Esophagus squamous epithelium (tissue), 5 donors: ENCODE measurements at places on chromosomes 1 and 21.

GRCh38 chr1:10384219-10384618 is 14.6 kb upstream of the PGD start:
- peak overlapping the region; percentile 88 for H3K27ac ChIP-seq
- H3K4me3 ChIP-seq, result no peak overlapping the region
- no peaks in the 10 kb centered on the region for H3K36me3 ChIP-seq
- no peaks in the 10 kb centered on the region for H3K27me3 ChIP-seq

- H3K4me3 ChIP-seq, result no peak overlapping the region
- DNase-seq, result no peak
- H3K27me3 ChIP-seq, result no peaks in the 10 kb centered on the region
- H3K4me1 ChIP-seq, result no peaks in the 10 kb centered on the region
- no peaks in the 10 kb centered on the region for H3K36me3 ChIP-seq
These were observed 26.8 kb upstream of the PROX1 start for GRCh38 chr1:213960963-213961362.

DNA sequence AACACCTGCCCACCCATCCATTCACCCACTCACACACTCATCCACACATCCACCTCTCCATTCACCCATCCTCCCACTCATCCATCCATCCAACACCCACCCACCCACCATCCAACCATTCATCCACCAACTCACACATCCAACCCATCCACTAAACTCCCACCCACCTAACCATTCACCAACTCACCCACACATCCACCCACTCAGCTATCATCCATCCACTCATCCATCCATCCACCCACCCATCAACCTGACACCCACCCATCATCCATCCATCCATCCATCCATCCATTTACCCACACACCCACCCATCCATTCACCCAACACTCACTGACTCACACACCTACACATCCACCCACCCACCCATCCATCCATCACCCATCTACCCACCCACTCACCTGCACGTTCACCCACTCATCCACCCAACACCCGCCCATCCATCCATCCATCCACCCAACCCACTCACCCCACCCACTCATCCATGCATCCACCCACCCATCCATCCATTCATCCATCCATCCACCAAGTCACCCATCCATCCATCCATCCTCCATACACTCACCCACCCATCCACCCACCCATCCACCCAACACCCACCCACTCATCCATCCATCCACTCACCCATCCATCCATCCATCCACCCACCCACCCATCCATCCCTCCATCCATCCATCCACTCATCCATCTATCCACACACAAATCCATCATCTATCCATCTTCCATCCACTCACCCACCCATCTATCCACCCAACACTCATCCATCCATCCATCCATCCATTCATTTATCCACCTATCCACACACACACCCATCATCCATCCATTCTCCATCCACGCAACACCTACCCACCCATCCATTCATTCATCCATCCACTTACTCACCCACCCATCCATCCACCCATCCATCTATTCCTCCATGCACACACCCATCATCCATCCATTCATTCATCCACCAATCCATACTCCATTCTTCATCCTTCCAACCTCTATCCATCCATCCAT is 17.4 kb upstream of the PRDM16 start:
- no peaks in the 10 kb centered on the region for H3K27me3 ChIP-seq
- no peaks in the 10 kb centered on the region for H3K4me1 ChIP-seq
- H3K27ac ChIP-seq, result no peak overlapping the region
- DNase-seq, result no peak

GRCh38 chr21:41669533-41669830 is 97.4 kb downstream of the RIPK4 start:
- H3K27ac ChIP-seq, result peak overlapping the region; percentile 84
- peaks cover 40% of the 10 kb centered on the region for H3K4me1 ChIP-seq
- H3K36me3 ChIP-seq, result no peaks in the 10 kb centered on the region
- H3K27me3 ChIP-seq, result no peaks in the 10 kb centered on the region

GRCh38 chr21:36909901-36910561 is 56.4 kb downstream of the HLCS start:
- H3K4me3 ChIP-seq, result no peak overlapping the region
- no peaks in the 10 kb centered on the region for H3K27me3 ChIP-seq
- H3K27ac ChIP-seq, result peak overlapping the region; percentile 61
- H3K4me1 ChIP-seq, result no peaks in the 10 kb centered on the region
- no peak for DNase-seq

DNA sequence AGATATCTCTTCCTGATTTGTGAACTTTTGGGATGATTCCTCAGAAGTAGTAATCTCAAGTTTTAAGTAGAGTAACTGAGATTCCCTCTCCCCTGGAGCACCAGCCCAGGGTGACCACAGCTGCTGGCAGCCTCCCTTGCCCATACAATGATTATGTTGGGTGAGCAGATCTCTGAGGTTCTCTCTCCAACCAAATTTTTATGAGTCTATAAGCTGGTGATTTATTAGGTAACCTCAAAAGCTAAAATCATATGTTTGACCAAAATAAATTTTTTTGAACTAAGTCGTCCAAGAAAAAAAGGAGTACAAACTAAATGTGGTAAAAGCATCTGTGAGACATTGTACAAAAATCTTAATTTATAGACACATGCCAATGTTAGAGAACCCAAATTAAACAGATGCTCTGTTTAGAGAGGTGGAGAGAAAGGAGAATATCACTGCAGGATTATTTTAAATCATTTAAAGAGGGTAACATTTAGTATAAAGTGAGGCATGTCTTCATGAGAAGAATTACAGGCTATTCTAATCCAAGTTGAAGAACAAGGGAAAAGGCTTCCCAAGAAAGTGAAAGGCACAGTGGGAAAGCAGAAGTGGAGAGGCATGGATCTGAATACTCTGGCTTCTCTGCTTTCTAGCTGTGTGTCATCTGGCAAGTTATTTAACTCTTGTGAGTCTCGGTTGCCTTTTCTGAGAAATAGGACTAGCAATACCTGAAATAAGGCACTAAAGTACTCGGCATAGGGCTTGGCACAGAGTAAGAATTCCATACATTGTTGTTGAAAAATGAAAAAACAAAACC is 2.5 kb downstream of the AKNAD1 start:
- H3K4me1 ChIP-seq, result peaks cover 5% of the 10 kb centered on the region
- DNase-seq, result no peak
- no peak overlapping the region for H3K4me3 ChIP-seq
- H3K36me3 ChIP-seq, result no peaks in the 10 kb centered on the region
- no peaks in the 10 kb centered on the region for H3K27me3 ChIP-seq

DNA sequence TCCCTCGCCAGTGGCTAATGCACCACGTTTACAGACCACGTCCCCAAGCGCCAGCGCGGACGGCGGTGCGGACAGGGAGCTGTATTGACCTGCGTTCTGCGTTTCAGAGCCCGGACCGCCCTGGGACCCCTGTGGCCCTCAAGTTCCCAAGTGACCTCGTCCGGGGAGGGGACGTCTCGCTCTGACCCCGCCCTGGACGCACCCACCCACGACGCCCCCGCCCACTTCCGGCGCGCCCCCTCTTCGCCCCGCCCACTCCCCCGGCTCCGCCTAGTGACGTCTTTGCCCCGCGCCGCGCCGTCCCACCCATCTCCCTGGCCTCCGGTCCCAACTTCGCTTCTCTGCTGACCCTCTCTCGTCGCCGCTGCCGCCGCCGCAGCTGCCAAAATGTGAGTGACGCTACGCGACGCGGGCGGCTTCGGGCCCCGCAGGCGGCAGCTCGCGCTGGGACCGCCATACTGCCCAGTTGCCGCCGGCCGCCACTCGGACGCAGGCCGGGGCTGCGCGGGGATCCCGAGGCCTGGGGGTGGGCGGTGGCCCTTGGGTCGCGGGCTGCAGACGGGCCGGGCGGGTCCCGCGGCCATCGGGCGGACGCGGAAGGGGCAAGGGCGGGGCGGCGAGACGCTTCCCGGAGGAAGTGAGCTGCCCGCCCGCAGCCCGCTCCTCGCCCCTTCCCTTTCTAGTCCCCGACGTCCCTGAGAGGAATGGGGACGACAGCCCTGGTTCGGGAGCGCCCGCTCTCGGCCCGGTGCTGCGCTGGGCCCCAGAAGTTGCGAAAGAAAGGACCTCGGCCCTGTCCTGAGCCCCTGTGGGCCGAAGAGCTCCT is at the start of gene VAMP3:
TSS of gene VAMP3 (plus strand) at position 300 of the 826 bp plus-strand sequence. CDS start at position 388, 88 bp downstream.
- peak within 1 kb of the TSS; percentile 97 for H3K4me3 ChIP-seq
- no peaks in the 10 kb centered on the region for H3K36me3 ChIP-seq
- peak; percentile 39 for DNase-seq
- no peaks in the 10 kb centered on the region for H3K27me3 ChIP-seq
- peak within 1 kb of the TSS; percentile 98 for H3K27ac ChIP-seq

- no peaks in the 10 kb centered on the region for H3K36me3 ChIP-seq
- no peak for DNase-seq
- H3K4me1 ChIP-seq, result no peaks in the 10 kb centered on the region
- no peaks in the 10 kb centered on the region for H3K27me3 ChIP-seq
- no peak overlapping the region for H3K4me3 ChIP-seq
These were observed 75.2 kb upstream of the TSPAN2 start for GRCh38 chr1:115164484-115164883.

DNA sequence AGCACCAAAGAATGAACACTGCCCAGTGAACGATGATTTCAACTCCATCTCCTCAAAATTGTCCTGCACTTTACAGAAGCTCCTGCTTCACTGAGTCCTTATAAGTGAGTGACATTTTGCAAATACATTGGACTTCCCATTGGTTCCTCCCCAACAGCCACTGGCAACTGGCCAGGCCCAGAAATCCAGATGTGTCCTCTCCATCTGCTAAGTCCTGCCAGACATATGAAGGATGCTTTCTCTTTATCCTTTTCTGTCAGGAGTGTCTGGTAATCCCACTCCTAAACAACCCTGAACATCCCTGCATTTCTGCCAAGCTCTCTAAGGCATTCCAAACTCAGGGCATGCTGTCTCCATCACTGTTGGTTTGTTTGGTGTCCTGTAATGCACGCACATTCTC is 271.8 kb downstream of the RRAGC start:
- no peak overlapping the region for H3K27ac ChIP-seq
- H3K4me3 ChIP-seq, result no peak overlapping the region
- H3K36me3 ChIP-seq, result no peaks in the 10 kb centered on the region
- DNase-seq, result no peak

GRCh38 chr21:24903994-24904635 is 703.2 kb downstream of the MRPL39 start:
- H3K36me3 ChIP-seq, result no peaks in the 10 kb centered on the region
- no peak overlapping the region for H3K4me3 ChIP-seq
- DNase-seq, result no peak
- H3K4me1 ChIP-seq, result no peaks in the 10 kb centered on the region

GRCh38 chr1:237205400-237206064 is 163.5 kb downstream of the RYR2 start:
- no peaks in the 10 kb centered on the region for H3K4me1 ChIP-seq
- H3K27ac ChIP-seq, result no peak overlapping the region
- no peak overlapping the region for H3K4me3 ChIP-seq
- no peak for DNase-seq

DNA sequence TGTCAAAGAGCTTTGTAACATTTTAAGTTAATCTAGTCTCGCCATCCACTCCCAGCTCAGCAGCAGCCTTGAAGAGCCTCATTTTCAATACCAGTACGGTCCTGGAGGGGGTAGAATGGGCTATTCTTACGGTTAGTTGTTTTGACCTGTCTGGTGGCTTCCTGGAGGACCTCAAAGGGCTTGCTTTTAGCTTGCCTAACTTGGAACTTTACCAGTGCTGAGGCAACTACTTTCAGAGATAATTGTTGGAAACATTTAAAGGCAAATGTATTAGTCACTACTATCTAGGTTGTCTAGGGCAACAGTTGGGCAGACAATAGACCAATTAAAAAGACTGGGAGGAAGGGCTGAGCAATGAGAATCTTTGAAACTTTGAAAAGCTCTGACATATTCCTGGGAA is 56.0 kb downstream of the TTLL7 start:
- no peak overlapping the region for H3K27ac ChIP-seq
- DNase-seq, result no peak
- H3K27me3 ChIP-seq, result no peaks in the 10 kb centered on the region
- no peaks in the 10 kb centered on the region for H3K36me3 ChIP-seq

GRCh38 chr21:42637267-42638041 is 16.0 kb upstream of the PDE9A start:
- H3K36me3 ChIP-seq, result no peaks in the 10 kb centered on the region
- DNase-seq, result no peak
- H3K4me1 ChIP-seq, result peaks cover 26% of the 10 kb centered on the region
- H3K27ac ChIP-seq, result no peak overlapping the region
- peaks cover 45% of the 10 kb centered on the region for H3K27me3 ChIP-seq

- no peak for DNase-seq
- H3K4me1 ChIP-seq, result peaks cover 16% of the 10 kb centered on the region
- H3K27me3 ChIP-seq, result no peaks in the 10 kb centered on the region
- H3K36me3 ChIP-seq, result no peaks in the 10 kb centered on the region
These were observed 48.4 kb downstream of the ZBTB40 start for GRCh38 chr1:22500058-22500457.

GRCh38 chr1:95653618-95654017 is 419.6 kb downstream of the RWDD3 start:
- no peaks in the 10 kb centered on the region for H3K36me3 ChIP-seq
- no peak overlapping the region for H3K4me3 ChIP-seq
- no peak overlapping the region for H3K27ac ChIP-seq

GRCh38 chr1:237181743-237182317 is 139.8 kb downstream of the RYR2 start:
- no peak overlapping the region for H3K4me3 ChIP-seq
- no peaks in the 10 kb centered on the region for H3K36me3 ChIP-seq
- H3K4me1 ChIP-seq, result no peaks in the 10 kb centered on the region
- no peak for DNase-seq

- no peak overlapping the region for H3K4me3 ChIP-seq
- no peak overlapping the region for H3K27ac ChIP-seq
- H3K27me3 ChIP-seq, result no peaks in the 10 kb centered on the region
- H3K36me3 ChIP-seq, result no peaks in the 10 kb centered on the region
- no peaks in the 10 kb centered on the region for H3K4me1 ChIP-seq
These were observed 4.3 kb upstream of the NDC1 start for GRCh38 chr1:53842347-53842746.

DNA sequence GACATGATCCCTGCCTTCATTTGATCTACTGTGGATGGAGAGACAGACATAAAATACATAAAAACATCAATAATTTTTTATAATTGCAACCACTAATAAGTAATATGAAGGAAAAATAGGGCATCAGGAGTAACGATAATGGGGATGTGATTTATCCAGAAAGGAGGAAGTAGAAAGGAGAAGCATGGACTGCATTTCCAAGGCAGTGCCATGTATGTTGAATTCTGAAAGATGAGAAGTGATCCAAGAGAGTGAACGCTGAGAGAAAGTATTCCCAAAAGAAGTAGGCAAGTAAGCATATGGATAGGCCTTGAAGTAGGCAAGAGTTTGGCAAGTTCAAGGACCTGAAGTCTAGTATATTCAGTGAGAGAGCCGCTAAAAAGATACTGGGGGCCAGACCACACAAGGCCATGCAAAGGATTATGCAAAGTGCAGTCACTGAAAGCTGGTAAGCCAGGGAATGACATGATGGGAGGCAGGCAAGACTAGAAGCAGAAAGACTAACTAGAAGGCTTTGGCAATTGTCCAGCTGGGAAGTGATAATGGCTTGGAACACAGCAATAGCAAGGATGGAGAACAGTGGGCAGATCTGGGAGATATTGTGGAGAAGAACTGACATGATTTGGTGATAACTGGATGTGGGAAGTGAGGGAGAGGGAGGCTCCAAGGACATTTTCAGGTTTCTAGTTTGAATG is 85.9 kb downstream of the TM2D1 start:
- H3K27me3 ChIP-seq, result no peaks in the 10 kb centered on the region
- H3K4me1 ChIP-seq, result peaks cover 11% of the 10 kb centered on the region
- peak overlapping the region; percentile 78 for H3K27ac ChIP-seq
- no peak for DNase-seq
- no peaks in the 10 kb centered on the region for H3K36me3 ChIP-seq
